ENCODE measurements at places on chromosomes 6 and 20.

DNA sequence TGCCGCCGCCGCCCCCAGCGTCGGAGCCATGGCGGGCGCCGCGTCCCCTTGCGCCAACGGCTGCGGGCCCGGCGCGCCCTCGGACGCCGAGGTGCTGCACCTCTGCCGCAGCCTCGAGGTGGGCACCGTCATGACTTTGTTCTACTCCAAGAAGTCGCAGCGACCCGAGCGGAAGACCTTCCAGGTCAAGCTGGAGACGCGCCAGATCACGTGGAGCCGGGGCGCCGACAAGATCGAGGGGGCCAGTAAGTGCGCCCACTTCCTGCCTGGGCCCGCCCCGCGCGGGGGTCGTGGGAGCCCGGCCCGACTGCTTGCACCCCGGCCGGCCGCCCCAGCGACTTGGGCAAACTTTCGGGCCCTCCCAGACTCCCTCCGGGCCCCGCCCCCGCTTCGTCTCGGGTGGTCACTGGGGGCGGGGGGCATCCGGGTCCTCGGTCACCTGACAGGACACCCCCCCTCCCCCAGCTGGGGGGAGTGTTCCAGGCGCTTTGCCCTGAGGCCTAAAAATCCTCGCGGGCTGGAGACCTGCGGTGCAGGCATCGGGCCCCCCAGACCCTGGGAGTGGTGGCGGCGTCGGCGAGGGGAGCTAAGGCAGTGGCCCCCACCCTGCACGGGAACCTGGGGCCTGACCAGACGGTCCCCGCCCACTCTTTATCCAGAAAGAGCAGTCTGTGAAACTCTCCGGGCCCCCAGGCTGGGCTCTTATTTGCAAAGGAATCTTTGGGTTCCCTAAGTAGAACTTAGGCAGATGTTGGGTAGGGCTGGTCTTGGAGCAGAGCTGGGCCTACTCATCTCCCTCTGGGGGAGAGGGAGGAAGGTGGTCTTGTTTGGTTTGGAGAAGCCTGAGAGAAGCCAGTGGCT, 501 bp downstream of the PLCG1 start:
- DNase-seq, result no peak

GRCh38 chr6:117776441-117776840, 101.2 kb downstream of the NUS1 start:
- no peak for DNase-seq

- DNase-seq, result no peak
These were observed 60.2 kb downstream of the CTCFL start for GRCh38 chr20:57464642-57465211.

GRCh38 chr6:45899683-45899946, 116.0 kb downstream of the CLIC5 start:
- no peak for DNase-seq

GRCh38 chr6:89258912-89259311, 41.8 kb upstream of the GABRR1 start:
- no peak for DNase-seq

DNA sequence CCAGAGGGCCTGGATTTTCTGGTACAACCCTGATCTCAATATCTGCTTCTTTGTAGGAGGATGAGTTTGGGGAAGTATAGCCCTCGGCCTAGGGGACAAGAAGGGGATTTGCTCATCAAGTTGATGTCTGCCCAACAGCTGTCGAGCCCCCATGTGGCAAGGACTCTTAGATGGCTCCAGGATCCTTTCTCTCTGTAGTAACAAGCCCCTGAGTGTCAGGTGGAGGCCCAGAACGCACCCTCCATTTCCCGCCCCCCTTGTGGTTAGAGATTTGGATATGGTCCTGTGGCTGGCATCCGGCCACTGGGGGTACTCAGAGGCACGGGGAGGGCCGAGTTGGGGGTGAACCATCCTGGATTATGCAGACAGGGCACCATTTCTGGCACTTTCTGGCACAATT, 50.1 kb downstream of the CTCFL start:
- DNase-seq, result no peak

DNA sequence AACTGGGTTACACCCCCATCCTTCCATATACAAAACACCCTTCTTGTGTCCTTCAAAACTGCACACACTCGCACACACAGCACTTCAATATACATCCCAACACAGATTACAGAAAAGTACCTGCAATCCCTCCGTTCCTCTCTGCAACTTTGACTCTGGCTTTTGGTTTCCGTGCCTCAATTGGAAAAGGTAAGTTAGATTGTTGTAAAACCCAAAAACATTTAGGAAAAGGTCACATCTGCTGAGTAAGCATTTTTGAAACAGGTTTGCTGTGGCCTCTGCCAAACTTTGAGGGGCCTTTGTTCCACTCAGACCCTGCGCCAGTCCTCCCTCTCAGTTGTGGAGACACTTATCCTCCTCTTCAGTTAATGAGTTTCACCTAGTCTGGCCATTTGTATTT, 4.2 kb downstream of the NKX2-4 start:
- DNase-seq, result no peak

GRCh38 chr20:24935766-24936525, 13.1 kb upstream of the CST7 start:
- DNase-seq, result no peak

DNA sequence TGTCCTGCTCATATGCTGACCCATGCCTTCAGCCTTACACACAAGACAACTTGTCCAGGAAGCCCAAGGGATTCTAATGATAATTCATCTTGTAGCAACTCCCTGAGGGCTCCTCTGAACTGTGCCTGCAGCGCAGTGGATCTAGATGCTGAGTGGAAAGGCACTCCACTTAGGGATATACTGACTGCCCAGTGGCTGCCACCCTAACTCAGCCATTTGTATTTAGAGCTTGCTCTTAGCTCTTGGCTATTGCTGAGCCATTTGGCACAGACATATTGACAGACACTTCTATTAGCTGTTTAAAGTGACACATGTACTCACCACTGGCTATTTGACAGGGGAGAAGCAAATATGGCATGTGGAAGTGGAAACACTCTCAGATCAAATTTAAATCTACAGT, 278.3 kb upstream of the SGK1 start:
- no peak for DNase-seq

DNA sequence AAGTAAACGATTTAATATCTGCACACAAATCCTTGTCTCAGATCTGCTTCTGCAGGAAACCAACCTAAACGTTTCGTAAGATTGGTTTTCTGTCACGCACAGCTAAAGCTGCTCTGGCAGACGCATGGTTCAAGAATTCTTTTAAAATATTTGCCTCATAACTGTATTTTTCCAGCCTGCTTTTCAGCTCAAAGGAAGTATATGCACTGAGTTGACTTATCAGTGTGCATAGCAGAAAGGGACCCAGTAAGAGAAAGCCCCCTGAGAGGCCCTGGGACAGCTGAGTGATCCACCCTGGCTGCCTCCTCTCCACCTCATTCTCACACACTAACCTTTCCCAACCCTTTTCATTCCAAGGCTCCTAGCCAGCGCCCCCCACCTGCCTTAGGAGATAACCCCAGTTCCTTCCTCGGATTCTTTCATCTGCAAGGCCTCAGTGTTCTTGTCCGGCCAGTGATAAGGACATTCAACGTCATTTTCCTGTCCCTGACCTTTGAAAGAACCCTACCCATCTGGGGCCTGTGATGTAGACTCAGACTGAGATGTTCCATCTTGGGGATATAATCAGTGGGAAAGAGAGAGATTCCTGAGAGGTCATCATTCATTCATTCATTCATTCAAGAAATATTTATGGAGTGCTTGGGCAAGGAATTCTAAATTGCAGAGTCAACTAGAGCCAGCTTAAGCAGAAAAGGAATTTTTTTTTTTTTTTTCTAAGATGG, 22.4 kb upstream of the SLC9A8 start:
- no peak for DNase-seq

DNA sequence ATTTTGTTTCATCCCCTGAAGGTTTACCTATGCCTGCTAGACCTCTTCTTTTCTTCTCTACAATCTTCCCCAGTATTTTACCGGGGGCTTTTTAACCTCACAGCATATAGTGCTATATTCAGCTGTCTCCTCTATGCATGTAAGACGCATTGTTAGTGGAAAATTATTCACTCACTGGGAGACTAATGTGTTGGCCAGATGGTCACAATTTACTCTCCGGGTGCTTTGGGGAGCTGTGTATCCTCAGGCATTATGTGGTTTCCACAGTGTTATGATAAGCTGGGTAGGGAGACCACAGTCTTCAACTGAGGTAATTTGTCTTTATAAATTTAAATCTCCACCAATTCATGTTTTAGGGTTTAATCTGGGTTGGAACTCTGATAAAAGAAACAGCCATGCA, 553.8 kb upstream of the PTCHD4 start:
- DNase-seq, result no peak

GRCh38 chr20:42747765-42748411, 441.8 kb downstream of the PTPRT start:
- DNase-seq, result no peak

DNA sequence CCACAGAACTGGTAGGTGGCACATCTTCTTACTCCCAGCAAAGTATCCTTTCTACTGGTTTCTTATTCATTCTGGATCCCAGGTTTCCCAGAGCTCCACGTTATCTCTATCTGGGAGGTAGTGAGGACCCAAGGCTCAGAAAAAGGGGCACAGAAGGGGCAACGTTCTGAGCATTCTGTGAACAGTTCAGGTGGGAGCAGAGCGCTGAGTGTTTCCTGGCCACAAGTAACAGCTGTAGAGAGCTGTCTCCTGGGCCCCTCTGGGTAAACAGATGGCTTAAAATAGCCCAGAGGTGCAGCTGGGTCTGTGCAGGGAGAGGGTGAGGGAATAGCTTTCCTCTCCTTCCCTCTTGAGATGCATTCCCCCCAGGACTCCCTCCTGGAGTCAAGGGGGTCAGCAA, 2.1 kb downstream of the APOBEC2 start:
- DNase-seq, result no peak

- no peak for DNase-seq
These were observed 112.6 kb upstream of the SLC24A3 start for GRCh38 chr20:19099596-19100545.

DNA sequence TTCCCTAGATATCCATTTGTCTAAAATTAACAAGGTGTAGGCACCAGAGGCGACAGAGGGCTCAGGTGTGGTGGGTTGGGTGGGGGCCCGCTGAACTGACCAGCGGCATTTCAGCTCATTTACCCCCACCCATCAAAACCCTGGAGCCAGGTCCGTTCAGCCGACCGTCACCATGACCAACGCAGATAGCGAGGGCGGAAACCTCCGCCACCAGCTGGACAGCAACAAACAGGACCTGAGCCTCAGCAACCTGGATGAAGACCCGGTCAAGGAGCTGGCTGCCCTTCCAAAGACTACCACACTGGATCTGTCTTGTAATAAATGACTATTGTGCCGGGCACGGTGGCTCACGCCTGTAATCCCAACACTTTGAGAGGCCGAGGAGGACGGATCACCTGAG, 120.8 kb upstream of the LGSN start:
- no peak for DNase-seq

DNA sequence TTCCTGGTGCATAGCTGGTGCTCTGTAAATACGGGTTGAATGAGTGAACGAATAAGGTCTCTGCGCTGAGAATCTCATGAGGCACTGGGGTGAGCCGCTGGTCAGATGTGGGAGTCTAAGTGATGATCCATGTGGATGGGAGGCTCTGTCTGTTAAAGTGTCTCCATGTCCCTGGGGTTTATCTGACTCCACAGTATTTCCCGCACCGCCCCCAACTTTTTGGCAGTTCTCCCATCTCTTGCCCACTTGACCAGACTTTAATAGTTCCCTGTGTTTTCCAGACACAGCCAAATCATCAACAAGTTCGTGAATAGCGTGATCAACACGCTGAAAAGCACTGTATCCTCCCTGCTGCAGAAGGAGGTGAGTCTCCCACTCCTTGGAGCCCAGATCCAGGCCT, 9.9 kb downstream of the BPIFA2 start:
- DNase-seq, result no peak

GRCh38 chr6:14313248-14313647, 195.7 kb downstream of the CD83 start:
- no peak for DNase-seq

DNA sequence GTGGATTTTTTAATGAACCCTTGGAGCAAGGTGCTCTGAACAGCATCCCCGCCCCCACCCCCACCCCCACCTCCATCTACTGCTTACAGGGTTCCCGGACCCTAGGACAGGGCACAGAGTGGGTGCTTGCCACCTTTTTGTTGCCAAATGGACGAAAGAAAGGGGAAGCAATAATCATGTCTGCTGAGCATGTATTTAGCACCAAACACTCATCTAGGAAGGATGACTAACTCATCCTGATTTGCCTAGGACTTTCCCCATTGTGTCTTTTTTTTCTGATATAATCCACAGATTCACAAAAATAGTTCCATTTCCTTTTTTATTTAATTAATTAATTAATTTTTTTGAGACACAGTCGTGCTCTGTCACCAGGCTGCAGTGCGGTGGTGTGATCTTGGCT, 1.2 kb upstream of the PLTP start:
- no peak for DNase-seq

DNA sequence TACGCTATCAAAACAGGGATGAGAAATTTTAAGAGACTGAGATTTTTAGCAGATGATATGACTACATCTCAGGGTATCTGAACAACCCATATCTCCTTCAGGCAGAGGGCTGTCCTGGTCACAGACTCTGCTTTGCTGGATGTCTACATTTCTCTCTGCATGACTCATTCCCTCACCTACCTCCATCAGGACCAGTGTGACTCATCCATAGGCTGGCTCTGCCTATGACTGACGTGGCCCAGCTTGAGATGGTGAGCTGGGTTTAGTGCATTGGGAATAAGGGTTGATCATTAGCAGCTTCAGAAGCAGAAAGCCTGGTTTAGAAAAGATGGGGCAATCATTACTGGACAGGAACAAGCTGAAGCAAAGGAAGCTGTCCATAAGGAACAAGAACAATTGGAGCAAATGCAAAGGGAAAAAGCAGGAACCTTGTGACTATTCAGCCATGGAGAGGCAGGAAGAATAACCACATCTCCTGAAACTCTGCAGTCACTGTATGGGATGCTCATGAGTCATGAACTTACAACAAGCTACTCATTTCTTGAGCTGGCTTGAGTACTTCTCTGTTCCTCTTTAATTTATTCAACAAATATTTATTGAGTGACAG, 86.4 kb upstream of the CBLN4 start:
- DNase-seq, result no peak

- DNase-seq, result no peak
These were observed 75.3 kb downstream of the UTRN start for GRCh38 chr6:144360401-144360800.

GRCh38 chr20:63903796-63904561, 9.1 kb downstream of the DNAJC5 start:
- no peak for DNase-seq

DNA sequence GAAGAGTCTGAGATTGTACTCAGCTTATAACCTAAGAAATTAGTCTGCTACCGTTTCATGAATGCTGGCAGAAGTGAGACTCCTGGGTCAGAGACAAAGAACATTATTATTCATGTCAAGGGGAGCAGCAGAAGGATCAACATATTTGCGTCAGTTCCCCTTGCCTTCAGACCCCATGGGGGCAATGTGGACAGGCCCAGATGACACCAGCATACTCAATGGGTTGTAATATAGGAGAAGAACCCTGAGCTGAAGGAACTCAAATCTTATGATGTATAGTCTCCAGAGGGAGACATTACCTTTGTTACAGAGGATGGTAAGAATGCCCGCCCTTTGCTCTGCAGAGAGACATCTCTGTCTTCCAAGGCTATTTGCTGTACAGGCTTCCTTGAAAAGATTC, 384.4 kb downstream of the EPM2A start:
- DNase-seq, result no peak

Measured in stimulated activated CD4-positive, alpha-beta T cell treated with anti-CD3 and anti-CD28 coated beads, Interleukin-15, amount 100 ng/mL, for 1 hour (primary cell).